Activated T-helper 2 cell treated with anti-CD3 and anti-CD28 coated beads, Interferon-gamma antibody, Interleukin-2, Interleukin-4, amounts not matched to agents 10 μg/mL and 5 μg/mL and 100 μg/mL, durations not matched to agents 14 hours and 24 hours and 36 hours (primary cell): ENCODE measurements at places on chromosomes 2 and 18.

GRCh38 chr2:106789185-106789584 is 96.8 kb downstream of the ST6GAL2 start:
- no peak for DNase-seq

GRCh38 chr2:60880643-60881046 is 729 bp upstream of the REL start:
- DNase-seq, result no peak

DNA sequence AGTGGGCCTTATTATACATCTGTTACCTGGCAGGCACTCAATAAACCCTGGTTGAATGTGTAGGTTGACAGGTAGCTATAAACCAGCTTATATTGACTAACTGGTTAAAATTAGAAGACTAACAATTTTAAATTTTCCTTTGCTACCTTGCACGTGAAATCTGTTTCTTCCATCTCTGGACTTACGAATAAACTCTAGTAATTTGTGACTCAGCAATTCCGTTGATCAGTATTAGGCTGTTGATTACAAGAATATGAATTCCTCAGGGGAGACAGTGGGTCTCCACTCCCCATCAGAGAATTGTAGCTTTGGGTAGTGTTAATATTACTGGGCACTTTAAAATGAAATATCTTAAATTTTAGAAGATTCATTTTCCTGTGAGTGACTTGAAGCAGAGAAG is 137.8 kb upstream of the SP5 start:
- DNase-seq, result no peak

DNA sequence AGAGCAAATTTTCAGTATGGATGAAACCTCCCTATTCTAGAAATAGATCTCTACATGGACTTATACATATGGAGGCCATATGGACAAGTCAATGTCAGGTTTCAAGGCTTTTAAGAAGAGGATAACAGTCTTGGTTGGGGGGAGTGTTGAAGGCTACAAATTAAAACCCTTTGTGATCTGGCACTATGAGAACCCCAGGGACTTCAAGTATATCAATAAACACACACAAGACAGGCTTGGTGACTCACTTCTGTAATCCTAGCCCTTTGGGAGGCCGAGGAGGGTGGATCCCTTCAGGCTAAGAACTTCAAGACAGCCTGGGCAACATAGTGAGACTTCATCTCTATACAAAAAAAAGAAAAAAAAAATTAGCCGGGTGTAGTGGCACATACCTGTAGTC is 127.2 kb upstream of the SP5 start:
- DNase-seq, result no peak

DNA sequence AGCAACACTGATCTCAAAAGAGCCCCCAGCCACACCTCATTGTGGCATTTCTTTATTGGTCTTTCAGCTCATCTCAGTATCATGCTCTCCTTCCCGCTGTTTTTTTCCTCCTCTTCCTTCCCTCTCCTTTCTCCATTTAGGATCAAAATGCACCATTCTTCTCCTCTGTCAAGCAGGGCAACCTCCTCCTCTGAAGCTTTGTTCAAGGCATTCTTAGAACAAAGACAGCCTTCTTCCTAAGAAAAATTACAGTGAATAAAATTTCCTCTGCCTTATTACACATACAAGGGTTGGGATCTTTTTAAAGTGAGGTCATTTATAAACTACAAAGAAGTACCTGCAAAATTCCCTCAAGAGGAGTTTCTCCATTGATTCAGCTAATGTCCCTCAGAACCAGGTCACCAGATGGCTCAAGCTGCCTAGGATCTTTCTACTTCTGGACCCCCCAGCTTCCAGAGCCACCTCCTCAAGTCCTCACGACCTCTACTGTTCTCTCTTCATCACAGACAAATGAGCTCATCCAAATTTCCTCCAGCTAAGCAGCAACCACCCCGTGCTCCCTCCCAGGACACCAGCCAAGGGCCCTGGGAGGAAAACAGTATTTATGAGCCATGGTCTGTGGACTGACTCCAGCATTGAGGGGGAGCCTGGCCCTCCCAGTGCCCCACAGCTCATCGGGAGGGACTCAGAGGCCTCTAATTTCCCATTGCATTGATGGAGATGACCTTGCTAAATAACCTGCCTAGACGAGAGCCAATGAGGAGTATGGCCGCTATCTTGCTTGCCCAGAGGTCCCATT is 18.0 kb downstream of the SFXN5 start:
- DNase-seq, result no peak

DNA sequence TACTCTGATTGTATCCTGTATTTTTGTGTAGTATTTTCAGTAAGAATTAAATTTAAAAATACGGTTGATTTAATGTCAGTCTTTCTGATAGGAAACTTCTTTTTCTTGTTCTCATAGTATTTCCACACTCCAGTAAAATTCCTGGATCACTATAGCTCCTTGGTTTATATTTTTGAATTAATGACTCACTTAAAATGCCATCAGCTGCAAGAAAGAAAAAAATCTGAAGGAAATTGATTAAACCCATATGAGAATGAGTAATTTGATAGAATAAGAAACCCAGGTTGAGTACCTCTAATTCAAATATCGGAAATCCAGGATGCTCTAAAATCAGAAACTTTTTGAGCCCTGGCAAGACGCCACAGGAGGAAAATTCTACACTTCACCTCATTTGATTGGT is 186.8 kb upstream of the RND3 start:
- no peak for DNase-seq

- DNase-seq, result no peak
Measured at GRCh38 chr2:215874418-215874817, 138.9 kb downstream of the MREG start.

GRCh38 chr2:148560496-148560895 is 84.1 kb upstream of the EPC2 start:
- DNase-seq, result no peak

DNA sequence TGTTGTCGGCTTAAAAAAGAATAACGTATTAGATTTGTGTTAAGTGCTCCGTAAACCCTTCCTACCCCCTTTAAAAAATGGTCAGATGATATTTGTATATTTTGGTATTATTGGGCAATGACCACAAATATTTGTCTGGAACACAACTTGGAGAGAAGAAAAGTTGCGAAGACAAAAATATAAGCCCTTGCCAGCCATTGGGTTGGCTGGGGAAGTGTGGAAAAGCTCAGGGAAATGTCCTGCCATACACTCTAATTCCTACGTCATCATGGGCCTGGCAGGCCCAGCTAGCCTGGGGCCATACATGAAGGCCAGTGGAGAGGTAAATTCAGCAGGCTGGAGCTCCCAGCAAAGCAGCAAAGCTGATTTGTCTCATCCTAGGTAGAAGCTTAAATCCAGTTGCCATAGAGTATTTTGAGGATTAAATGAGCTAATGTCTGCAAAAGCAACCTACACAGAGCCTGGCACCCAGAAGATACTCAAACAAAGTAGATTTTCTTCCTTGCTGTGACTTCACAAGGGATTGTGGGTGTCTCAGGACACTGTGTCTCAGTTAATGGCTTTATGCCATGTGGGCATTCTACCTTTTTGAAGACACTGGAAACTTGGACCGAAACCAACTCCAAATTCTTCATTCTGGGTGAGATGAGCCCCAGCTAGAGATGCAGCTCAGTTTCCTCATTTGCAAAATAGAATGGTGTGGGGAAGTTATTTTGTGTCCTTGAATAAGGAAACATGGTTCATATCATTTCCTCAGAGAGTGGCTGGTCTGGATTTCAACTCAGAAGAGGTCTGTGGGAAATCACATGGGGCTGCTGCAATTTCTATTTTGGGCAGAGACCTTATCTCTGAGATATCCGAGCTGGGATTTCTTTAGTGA is 87.9 kb upstream of the MAP4K3 start:
- DNase-seq, result no peak

DNA sequence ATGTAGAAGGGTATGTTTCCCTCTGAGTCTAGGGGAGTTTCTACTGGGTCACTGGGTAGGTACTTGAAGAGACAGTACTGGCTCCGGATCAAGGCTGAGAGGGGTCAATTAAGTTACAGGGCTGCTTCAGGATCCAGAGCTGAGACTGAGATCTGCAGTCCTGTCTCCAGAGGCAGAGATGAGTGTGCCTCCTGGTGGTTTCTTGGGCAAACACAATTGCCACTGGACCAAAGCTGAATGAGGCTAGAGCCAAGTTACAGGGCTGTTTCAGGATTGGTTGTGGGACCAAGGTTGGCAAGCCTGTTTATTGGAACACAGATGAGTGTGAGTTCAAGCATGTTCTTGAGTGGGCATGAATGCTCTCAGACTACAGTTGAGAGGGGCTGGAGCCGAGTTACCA is 157.9 kb downstream of the ADCYAP1 start:
- no peak for DNase-seq

DNA sequence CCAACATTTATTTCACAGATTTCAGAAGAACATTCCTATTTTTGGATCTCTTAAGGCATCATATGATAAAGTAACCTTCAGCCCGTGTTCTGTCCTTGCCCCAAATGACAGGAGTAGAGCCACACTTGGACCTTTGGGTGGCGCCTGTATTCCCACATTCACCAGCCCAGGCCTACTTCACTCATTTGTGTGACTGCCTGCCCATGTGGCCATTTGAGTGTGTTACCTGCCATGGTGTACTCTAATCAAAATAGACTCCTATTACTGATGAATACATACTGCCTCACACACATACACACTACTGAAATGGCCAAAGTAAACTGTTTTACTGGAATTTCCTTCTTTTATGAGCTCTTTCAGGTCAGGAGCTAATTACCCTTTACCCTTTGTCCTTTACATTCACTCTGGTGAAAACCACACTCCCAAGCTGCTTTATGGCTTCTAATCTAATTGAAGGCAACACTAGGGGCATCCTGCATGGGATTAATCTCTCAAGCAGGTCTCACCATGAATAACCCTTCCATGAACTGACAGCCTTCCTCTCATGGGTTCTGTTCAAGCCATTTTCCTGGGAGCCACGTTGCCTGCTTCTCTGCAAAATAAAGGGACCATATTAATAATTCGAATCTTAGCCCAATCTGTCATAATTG is 271.0 kb upstream of the GALNT5 start:
- DNase-seq, result no peak

GRCh38 chr18:22203035-22203434 is 33.6 kb downstream of the GATA6 start:
- DNase-seq, result no peak

DNA sequence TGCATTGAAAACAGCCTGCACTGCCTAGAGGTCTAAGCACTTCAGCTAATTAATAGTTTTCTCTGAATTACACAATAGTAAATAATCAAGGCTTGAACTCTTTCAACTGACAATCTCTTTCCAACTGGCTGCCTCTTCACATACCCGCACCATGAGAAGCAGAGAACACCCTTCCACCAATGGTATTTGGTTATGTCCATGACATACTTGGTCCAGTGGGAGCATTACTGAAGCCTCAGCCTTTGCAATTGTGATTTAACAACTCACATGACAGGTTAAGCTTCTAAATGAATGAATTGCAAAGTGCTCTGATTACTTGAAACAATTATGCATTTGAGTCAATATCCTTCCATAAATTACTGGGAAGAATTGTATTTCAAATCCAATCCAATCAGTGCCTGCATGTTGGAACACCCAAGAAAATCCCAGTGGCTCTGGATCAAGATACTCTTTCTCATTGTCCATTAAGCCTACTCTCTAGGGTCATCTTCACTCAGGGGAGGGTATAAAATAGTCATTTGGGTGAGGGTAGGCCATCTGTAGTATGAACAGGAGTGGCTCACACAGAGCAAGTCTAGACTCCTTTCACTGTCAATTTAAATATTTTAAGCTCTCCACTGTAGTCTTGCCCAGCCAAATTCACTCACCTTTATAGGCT is 101.1 kb downstream of the HS1BP3 start:
- DNase-seq, result no peak

- no peak for DNase-seq
Measured at GRCh38 chr2:54247115-54247514, 8.9 kb downstream of the TSPYL6 start.

DNA sequence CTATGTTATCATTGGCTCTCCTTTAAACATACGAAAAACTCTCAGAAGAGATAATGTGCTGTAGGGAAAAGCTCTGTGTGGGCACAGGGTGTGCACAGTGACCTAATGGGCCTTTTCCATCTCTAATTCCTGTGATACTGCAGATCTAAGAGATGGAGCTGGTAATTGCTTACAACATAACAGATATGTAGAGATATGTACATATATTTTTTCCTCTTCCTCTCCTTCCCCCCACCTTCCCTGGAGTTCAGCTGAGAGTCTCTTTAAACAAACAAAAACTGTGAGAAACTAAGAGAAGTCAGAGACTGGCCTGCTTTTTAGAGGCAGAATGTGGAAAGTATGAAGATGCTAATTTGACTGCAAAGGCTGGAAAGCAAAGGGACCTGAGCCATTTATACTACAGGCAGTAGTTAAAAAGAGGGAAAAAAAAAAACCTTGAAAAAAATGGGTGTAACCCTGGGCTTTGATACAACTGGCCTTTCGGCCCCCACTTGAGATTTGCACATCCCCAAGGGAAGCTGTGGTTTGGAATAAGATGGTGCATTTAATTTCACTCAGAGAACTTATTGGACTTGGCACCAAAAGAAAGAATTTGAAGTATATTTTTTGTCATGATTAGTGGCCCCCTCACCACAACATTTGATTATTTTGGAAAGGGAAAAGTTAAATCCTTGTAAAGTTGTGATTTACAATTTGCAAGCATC is 502.2 kb upstream of the ZEB2 start:
- DNase-seq, result no peak

DNA sequence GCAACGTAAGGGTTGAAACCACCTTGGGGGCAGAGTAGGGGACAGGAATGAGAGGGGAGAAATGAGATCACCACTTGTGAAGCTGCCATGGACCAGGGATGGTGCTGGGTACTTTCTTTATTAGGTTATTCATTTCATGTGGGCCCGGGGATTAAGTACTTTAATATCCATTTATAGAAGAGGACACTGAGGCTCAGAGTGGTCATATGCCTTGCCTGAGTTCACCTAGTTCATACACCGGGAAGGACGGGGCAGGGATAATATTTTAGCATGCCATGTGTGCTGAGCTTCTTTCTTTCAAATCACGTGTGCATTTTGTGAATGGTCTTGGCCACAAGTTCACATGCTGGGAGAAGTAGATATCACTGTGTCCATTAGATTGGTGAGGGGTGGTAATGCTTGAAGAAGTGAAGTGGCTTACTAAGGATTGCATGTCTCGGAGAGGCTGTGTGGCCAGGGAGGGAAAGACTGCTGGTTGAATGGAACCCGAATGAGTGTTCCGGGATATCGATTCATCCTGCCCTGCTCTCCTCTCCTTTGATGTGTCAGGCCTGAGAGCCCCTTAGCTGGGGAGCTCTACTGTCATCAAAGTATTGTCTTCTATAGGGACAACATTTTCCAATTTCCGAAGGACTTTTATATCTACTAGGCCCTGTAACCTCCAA is 187.1 kb downstream of the MYCN start:
- DNase-seq, result no peak

- DNase-seq, result no peak
Measured at GRCh38 chr2:40886100-40886499, 434.2 kb upstream of the SLC8A1 start.

DNA sequence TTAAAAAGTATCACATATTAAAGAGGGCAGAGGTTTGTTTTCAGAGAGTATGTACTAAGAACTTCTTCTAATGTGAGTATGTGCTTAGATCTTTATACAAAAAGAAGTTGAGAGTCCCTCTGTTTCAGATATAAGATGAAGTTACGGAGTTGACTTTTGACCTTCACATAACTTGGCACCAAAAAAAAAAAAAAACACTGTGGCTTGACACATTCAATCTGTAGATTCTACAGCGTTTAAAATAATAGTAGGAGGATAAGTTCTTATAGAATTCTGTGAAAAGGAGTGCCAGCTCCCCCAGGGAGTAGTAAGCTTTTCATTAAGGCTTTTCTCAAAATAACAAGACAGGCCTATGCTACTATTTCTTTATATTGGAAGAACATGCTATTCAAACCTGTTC is 105.4 kb upstream of the LRP1B start:
- no peak for DNase-seq

GRCh38 chr2:16481351-16481750 is 184.3 kb downstream of the CYRIA start:
- DNase-seq, result no peak
